ENCODE measurements at places on chromosomes 7 and 10.

GRCh38 chr7:24372961-24373955 lies 89.3 kb downstream of the NPY start:
- DNase-seq, result no peak

DNA sequence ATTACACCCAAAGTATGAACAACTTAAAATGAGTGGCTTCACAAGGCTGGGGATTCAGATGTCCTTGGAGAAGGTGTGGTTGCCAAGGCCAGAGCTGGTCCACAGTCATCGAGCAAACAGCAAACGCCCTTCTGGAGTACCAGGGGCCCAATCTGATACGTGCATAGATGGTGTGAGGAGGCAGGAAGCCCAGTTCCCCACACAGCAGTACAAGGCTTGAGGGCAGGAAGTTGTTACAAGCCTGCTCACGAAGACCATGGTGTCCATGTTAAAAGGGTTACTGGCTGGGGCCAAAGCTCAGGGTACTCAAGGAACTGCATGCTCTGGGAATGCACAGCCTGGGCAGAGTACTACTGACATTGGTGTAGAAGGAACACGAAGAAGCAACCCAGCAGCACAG lies 4.6 kb upstream of the ANKRD26 start:
- DNase-seq, result no peak

DNA sequence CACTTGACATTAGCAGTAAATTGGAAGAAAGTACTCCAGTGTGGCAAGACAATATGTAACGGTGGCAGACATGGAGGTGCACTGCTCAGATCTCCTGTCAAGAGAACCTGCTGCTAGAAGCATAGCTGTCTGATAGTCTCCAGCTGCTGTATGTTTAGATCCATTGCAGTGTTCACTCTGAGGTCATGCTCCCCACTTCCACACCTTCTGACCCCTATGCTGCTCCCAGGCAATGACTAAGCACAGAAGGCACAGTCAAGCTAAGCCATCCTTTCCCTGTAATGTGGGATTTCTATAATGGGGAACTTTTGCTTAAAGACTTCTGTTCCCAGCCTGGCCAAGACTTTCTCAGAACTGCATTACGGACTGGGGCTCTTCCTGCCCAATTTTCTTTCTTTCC lies 315.8 kb downstream of the HPSE2 start:
- DNase-seq, result no peak

DNA sequence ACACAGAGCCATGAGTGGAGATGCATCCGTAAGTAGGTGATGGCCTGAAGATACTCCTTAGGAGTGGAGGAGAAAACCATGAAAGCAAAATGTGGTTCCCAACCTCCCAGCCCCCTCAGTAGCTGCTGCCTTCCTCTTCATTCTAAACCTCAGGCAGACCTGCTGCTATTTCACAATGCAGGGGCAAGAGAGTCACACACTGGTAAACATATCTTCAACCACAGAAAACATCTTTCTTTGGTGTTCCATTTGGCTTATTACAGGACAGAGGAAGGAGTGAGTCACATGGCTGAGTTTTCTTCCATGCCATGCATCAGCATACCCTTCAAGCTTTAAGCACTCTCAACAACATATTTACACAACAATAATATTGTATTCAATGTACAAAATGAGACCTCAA lies 342.1 kb downstream of the BMPER start:
- DNase-seq, result no peak

GRCh38 chr10:48205918-48206317 lies 68.6 kb downstream of the FRMPD2 start:
- DNase-seq, result no peak

DNA sequence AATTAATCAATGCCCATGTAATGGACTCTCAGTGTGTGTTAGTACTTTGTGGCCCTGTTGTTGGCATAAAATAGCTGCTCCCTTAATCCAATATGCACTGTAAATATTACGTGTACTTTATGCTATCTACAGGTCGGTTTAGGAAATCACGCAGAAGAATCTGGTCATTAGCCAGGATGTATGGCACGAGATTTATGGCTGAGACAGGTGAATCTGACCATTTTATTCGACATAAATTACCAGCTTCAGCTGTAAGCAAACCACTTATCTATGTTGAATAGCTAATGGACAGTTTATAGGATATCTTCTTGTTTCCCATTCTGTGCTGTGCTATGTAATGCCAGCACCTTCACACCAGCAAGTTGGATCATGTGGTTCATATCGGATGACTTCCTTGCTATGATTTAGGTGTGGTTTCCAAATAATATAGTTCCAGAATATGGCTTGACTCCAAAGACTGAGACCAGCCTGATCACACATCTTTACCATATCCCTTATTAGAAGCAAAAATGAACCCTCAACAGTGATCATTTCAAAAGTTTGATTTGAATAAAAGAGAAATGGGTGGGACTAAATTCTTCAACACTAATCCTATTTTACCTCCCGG lies 301.4 kb downstream of the AHR start:
- DNase-seq, result no peak

GRCh38 chr10:51838471-51838870 lies 139.1 kb upstream of the CSTF2T start:
- DNase-seq, result no peak

DNA sequence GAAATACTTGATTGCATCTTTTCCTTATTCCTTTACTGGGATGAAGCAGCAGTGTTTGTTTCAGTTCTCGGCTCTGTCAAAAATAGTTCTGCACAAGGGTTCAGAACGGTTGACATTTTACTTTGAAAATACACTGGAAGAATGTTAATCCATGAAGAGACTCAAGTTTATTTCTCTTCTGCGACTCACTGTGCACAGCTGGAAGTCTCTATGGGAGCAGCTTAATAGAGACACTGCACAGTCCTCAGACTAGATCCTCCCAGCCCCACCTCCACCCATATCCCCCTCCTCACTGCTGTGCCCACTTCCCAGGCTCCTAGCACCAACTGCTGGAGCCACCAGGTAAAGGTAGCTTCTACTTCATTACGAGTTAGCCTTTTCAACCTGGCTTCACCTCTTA lies 517.8 kb downstream of the GRID1 start:
- no peak for DNase-seq

- DNase-seq, result no peak
Measured at GRCh38 chr10:24690961-24691512, 32.6 kb downstream of the ARHGAP21 start.

DNA sequence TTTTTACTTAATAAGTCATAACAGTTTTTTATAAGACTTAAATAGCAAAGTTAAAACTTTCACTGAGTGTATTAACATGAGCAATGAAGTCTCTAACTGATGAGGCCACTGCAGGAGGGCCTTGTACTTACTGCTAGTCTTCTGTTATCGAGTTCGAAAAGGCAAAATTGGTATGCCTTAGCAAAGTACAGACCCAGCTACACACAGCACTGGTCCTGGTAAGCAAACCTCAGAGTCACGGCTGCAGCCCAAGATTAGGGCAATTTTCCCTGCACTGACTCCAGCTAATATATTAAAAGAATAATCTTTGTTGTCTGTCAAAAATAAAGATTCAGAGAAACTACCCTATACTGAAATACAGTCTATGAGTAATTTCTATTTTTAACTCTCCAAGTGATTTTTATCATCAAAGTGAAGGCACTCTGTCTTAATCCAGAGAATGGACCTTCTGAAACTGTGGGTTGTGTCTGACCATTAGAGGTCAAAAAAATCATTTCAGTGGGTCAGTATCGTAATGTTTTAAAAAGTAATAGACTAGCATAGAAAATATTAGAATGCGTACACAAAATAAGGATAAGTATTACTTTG lies 85.7 kb downstream of the HBP1 start:
- no peak for DNase-seq

DNA sequence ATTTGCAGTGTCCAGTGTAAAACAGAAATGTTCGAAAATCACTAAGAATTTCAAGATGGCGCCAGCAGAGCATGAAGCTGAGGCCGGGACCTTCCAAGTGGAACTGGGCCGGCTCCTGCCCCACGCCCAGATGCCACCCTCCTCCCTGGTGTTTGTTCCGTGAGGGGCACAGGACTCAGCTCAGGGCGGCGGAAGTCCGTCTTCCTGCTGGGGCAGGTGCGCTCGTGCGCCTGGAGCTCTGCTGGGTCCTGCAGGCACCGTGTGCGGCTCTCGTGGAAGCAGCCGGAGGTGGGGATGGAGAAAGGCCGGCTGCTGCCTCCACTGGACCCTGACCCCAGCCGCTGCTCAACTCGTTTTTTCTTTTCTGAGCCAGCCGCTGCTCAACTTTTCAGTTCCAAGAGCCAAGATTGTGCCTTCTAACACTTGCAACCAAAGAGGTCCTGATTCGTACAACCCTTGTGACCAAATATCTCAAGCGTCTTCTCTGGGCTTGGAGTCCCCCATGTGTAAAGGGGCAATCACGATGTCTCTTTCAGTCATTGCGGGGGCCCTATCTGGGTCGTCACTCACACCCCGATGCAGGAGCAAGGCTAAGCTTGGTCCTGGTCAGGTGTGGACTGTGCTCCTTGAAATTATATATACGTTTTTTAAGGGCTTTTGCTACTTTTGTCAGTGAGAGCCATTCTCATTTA lies 334.4 kb downstream of the ADARB2 start:
- DNase-seq, result no peak

GRCh38 chr7:139585042-139585441 lies 61.6 kb downstream of the CLEC2L start:
- DNase-seq, result no peak

DNA sequence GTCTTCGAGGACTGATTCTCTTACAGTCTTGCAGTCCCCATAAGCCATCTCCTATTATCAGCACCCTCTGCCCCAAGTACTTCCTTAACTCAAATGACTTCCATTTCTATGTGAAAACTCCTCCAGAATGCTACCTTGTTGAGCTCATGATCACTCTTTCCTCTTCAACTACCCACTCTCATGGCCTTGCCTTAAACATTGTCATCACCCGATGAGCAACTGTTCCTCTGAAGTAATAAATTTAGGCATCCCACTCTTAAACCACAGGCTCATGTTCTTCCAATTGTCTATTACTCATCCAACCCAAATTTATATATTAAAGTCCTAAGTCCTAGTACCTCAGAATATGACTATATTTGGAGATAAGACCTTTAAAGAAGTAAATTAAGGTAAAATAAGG lies 152.9 kb downstream of the C1GALT1 start:
- no peak for DNase-seq

DNA sequence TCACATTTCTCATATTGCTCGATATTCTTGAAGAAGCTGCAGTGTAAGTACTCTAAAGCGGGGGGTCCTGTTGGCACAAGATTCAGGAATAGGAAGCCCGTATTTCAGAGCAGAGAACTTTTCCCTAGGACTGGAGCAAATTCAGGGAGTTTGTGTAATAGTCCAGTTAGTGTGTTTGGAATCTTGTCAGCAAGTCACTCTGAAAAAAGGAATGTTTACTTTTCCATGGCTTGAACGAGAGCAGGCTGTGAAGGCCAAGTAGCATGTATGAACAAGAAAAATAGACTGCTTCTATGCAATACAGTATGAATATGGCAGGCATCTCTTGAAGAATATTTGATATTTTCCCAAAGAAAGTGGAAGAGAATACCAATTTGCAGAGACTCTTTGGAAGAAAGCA lies 39.8 kb downstream of the CDC123 start:
- no peak for DNase-seq

DNA sequence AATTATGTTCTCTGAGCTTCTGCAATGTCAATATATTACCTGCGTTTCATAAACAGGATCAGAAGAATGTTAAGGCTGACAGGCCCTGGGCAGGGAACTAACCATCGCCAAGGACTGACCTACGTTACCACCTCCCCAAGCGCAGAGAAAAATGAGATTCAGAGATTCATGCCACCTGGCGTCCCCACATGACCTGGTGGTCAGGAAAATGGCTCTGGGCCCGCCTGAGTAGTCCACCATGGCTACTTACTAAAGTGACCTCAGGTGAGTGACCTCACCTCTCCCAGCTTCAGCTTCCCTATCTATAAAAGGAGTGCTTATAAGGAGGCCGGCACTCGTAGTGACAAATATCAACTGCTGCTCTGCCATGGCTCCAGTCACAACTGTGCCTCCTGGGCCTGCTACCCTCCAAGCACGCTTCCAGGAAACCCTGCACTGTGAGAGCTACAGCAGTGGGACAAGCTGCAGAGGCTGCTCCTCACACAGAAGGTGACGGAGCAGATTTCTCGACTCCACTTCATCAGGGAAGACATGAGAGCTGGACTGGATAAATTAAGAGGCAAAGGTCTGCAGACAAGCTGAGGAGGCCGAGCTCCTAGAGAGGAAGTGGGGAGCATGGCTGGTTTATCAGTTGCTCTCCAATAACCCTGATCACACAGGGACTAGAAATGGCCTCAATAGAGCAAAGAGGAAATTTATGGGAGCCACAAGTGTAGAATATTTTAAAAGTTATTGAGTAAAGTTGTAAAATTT lies 103.0 kb downstream of the RNF216 start:
- no peak for DNase-seq

GRCh38 chr10:12507165-12507850 lies 158.0 kb downstream of the CAMK1D start:
- DNase-seq, result no peak

- no peak for DNase-seq
Measured at GRCh38 chr10:112778579-112778978, 171.5 kb upstream of the TCF7L2 start.

- DNase-seq, result no peak
Measured at GRCh38 chr10:89301232-89301631, 614 bp upstream of the IFIT2 start.

DNA sequence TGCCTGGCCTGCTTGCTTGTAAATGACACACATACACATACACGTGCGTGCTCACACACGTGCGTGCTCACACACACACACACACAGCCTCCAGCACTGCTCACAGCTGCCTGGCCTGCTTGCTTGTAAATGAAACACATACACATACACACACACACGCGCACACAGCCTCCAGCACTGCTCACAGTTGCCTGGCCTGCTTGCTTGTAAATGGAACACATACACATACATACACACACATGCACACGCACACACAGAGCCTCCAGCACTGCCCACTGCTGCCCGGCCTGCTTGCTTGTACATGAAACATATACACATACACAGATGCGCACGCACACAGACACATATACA lies 397.2 kb downstream of the PLXNA4 start:
- DNase-seq, result no peak

- DNase-seq, result no peak
Measured at GRCh38 chr10:6140965-6141295, 52.1 kb downstream of the RBM17 start.

GRCh38 chr7:24325708-24326107 lies 41.7 kb downstream of the NPY start:
- no peak for DNase-seq

GRCh38 chr7:104296266-104296665 lies 32.1 kb upstream of the LHFPL3 start:
- DNase-seq, result no peak

DNA sequence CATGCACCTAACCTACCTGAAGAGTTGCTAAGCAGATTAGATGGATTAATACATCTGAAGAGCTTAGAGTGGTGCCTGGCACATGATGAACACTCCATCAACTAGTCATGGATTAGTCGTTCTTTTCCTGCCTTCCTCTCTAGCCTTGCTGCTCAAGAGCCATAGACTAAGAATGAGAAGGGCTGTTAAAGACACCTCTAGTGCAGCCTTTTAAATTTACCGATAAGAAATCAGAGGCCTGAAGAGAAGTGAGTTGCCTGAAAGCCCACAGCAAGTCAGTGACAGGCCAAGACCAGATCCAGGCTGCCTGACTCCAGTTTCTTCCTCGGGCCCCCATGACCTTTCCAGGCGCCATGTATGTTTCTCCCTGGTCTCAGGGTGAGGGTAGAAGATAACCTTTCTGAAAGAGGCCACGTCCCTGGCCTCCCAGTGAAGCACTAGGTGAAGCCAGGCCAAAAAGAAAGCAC lies 6.5 kb downstream of the TSPAN15 start:
- no peak for DNase-seq
